ENCODE measurements at places on chromosomes 3 and 15. TPM values are rescaled to one million over a fixed set of nuclear protein-coding genes. Genes with fewer than 3 reads are reported as not detected.

GRCh38 chr3:27714692-27715453 is 7.2 kb downstream of the EOMES start:
- peak; percentile 75 for DNase-seq

- DNase-seq: peak; percentile 84
These were observed 55.8 kb upstream of the FAM98B start for GRCh38 chr15:38398134-38398533.

GRCh38 chr15:44545913-44546802 is 9.2 kb downstream of the EIF3J start:
- no peak for DNase-seq

- DNase-seq: no peak
These were observed 101.7 kb upstream of the SMAD3 start for GRCh38 chr15:66963710-66964109.

DNA sequence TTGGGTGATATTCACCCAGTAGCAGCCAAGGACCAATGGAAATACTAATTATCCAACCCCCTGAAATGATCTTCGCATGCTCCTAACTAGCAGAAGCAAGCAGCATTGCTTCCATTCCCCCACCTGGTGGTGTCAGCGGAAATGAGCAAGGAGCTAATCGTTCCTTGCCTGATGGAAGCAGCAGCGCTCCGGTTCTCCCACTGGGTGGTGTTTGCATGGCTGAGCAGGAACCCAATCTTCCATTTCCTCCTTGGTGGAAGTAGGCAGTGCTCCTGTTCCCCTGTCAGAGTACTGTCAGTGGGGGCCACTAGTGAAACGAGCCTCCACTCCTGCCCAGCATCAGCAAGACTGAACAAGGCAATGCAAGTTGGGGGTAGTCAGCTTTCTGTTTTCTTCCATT is 311.5 kb downstream of the CACNA2D3 start:
- no peak for DNase-seq

DNA sequence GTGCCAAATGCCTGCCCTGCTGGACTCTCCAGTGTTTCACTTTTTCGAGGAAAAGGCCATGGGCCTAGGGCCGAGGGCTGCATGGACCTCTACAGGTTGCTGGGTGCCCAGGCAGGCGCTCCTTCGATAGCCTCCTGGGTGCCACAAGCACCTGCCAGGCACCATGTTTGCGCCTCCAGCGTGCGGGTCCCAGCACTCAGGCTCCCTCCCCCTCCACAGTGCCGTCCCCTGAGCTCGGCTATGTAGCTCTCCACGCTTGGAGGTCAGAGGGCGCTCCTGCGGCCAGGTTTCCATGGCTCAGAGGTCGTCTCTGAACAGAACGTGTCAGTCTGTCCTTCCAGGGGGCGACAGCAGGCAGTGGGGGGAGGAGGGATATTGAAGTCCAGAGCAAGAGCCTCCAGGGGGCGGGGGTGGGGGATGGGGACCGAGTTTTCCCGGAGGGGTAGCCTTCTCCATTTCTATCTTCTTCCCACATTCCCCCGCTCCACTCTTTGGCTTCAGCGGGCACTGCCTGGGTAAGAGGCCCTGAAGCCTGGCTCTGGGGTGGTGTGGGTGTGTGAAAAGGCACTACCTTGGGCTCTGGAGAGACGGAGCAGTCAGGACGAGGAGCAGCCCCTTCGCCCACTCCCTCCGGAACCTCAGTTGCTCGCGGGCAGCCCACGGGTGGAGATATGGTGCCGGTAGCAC is 3.6 kb downstream of the ONECUT1 start:
- DNase-seq: no peak

Gene TMEM43
- total RNA-seq: 107 TPM

Gene DMXL2
- total RNA-seq: 23.2 TPM

Gene C2CD4A
- not detected for total RNA-seq

Measured in posterior vena cava (tissue), 2 donors.